ENCODE measurements at places on chromosomes 2 and 18.

GRCh38 chr2:128279009-128279408, 39.7 kb downstream of the HS6ST1 start:
- DNase-seq, result no peak

- no peak for DNase-seq
These were observed 85.0 kb upstream of the SEC11C start for GRCh38 chr18:59054496-59055287.

DNA sequence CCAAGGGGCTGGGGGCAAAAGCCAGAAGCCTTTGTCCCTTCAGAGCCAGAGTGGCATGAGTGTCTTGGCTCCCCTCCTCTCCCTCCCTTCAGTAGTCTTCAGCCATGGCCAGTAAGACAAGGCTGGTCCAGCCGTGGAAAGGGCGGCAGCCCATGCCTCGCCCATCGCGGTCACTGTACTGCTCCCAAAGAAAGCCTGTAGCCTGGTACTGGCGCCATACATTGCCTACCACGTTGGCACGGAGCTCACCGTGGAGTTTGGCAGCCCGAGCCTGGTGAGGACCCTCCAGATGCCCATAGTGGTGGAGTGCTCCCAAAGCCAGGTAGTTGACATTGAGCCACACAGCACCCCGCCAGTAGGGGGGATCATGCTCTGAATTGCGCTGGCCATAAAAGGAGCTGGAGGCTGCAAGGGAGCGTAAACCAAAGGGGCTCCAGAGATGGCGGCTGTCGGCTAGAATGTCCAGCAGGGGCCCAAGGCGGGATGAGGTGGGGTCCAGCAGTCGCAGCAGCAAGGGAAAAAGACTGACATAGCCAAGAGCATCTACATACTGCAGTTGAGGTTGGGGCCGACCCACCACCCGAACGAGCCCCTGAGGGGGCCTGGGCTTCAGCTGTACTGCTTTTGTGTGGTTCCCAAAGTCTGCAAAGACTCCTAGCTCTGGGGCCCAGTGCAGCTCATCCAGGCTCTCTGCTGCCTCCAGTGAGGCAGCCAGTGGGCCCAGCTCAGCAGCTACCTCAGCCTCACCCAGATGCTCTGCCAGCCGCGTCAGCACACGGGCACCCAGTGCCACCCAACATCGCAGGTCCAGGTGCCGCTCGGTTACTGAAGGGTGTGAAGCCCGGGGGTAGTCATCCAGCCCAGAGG, 3.2 kb downstream of the WBP1 start:
- DNase-seq, result no peak

- DNase-seq, result no peak
These were observed 428 bp downstream of the TCF4 start for GRCh38 chr18:55587418-55588110.

- DNase-seq, result no peak
These were observed 22.0 kb upstream of the KCNF1 start for GRCh38 chr2:10889651-10890215.

GRCh38 chr2:106272216-106272807, 78.2 kb upstream of the UXS1 start:
- no peak for DNase-seq

DNA sequence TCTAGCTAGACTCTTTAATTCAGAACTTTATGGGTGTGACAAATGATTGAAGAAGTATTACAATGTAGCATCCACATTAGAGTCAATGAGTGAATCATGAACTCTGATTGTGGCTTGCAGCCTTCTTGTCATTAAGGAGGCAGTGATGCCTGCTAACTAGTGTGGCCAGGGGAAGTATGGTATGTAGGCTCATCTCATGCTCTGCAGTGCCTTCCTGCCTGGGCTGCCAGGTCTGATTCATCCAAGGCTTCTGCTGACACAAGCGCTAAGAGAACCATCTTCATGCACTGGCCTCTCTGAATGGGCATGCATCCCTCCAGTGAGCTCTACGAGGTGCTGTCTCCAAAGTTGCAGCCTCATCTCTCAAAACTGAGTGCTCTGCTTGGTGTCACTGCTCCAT, 144.3 kb downstream of the MTCL1 start:
- DNase-seq, result no peak

DNA sequence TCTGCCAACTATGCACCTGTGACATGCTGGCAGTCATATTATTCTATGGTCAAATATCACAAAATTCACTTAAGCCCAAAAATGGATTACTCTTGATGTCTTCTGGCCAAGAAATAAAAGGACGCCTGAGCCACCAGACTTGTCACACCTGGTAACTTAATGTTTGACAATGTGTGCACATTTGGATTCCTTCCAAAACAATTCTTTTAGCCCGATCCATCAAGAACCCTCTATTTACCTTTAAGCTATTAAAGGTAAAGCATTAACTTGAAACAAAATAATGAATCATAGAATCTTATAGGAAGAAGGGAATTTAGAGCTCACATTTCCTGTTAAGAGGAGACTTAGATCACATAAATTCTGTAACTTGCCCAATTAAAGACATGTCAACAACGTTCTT, 46.5 kb upstream of the NFU1 start:
- DNase-seq, result no peak

DNA sequence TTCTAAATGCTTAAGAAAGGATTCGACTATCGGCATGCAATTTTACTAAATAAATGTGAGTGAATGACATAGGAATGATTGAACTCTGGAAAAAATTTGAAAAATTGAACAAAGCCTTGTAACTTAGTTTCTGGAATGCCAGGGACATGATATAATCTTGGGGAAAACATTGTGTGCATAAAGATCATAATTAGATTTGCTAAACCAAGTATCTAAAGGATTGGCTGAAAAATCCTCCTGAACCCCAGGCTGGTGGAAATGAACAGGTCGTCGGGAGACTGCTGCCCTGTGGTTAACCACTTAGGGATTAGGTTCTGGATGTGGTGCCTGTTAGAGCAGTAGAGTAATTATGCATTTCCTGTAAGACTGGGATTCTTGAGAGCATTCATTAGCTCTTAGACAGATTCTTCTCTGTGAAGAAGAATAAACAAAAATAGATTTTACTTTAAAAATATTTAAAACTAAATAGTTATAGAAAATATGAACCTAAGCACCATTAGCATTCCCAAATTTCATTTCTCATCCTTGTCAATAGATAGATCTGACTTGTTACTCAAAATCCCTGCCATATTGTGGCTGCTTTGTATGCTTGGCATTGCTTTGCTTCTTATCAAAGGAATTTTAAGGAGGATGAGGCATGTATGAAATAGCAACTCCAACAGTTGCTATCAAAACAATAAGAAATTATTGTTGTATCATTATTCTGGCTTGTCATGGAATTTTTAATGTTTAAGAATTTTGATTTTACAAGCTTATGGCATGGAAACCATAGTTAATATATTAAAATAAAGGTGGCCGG, 55.9 kb downstream of the LYPD6B start:
- no peak for DNase-seq

DNA sequence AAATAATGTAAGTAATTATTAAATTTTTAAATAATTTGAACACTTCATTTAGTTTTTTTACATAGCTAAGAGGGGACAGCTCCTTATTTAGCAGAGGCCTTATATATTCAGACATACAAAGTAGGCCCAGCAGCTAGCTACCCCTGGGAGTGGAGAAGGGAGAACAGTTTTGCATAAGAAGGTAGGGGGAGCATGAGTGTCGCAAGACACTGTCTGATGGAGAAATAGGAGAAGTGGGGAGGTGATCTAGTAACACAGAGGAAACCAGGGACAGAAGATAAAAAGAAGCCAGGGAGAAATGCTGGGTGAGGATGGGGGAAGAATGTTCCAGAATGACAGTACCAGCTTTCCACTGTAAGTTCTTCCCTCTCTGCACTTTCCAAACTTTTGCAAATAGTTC, 16.0 kb upstream of the RGPD4 start:
- DNase-seq, result no peak

GRCh38 chr2:99442837-99443236, 47.0 kb downstream of the REV1 start:
- DNase-seq, result no peak

GRCh38 chr18:31042406-31043181, at the start of gene DSC3:
Gene DSC3 (minus strand): TSS chr18:31042742. CDS start chr18:31042660, 82 bp downstream.
- no peak for DNase-seq

GRCh38 chr2:159035790-159036411, 67.5 kb downstream of the TANC1 start:
- DNase-seq, result no peak

DNA sequence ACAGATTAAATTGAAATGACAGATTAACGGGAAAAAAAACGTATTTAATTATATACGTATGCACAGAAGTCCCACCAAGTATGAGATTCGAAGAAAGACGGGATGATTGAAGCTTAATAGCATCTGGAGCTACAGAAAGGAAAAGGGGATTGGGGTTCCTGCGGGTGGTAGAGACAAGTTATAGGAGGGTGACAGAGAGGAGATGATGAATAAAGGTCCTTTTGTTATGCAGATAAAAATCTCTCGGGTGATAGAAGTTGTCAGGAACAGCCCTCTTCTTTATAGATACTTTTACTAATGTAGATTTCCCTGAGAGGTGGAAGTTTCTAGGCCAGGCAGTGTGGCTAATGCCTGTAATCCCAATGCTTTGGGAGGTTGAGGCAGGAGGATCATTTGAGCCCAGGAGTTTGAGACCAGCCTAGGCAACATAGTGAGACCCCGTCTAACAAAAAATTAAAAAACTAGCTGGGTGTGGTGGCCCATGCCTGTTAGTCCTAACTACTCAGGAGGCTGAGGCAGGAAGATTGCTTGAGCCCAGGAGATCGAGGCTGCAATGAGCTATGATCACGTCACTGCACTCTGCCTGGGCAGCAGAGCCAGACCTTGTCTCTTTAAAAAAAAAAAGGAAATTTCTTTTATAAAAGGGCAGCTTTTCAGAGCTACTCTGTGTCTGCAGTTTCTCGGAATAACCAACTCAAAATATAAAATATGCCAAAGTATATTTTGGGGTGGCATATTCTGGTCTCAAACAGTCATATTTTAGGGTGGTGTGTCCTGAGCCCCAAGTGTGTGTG, 113.0 kb downstream of the STPG4 start:
- no peak for DNase-seq

GRCh38 chr18:36451454-36452251, 154.1 kb downstream of the FHOD3 start:
- DNase-seq, result no peak

- no peak for DNase-seq
These were observed at the start of gene M1AP for GRCh38 chr2:74648009-74648443. Gene M1AP (minus strand): TSS chr2:74648330. CDS start chr2:74640275, 8,055 bp downstream.

GRCh38 chr2:132876745-132877391, 206.9 kb upstream of the LYPD1 start:
- no peak for DNase-seq

- no peak for DNase-seq
These were observed 101.9 kb downstream of the FOXI3 start for GRCh38 chr2:88350331-88351248.

DNA sequence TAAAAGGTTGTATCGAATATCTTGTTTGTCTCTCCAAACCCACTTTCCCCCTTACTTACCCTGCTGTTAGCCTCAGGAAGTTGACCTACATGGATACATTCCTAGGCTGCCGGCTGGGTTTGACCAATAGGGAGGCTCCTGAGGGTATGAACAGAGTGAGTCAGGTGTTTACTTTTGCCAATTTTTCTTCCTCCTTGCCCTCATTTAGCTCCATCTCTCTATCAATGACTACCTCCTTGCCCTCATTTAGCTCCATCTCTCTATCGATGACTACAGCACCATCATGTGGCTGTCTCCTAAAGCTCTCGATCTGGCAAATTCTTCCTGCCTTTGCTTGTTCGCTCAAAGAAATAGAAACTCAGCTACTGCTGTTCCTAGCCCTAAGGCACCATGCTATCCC, 571.9 kb upstream of the CRIM1 start:
- DNase-seq, result no peak

DNA sequence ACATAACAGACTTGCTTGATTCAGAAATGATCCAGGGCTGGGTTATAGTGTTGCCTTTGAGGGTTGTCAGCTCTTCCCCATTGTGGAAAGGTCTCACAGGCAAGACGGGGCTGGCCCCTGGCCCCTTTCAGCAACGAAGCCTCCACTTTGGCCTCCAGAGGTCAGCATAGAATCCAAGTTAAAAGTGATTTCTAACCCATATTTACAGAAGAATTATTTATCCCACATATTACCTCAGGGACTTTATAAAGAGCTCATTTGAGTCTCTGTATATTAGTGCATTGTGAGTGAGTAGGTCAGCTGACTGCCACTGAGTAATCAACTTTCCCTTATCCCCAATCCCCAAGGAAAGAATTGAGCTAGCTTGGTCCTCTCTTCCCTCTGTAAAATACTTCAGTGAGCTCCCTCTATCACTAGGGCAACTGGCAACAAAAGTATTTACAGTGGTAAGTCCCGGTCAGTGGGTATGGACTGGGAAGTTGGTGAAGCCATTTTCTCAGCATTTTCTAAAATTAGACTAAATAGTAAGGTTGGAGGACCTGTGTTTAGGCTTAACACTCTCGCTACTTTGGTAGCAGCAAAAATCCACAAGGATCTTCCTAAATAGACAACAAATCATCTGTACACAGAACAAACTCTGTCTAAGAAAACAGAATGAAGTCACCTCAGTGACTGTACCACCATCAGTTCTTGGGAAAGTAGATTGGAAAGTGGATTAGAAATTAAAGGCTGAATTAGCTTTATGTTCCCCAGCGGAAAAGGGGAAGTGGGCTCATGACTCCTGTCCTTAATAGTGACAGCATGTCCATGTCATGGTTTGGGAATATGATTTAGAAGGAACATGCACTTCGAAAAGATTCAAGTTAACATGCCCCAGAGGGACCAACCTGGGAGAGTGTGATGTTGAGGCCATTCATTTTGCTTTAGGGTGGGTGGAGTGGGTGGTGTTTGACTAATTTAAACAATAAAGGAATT, 171.0 kb upstream of the SIX3 start:
- no peak for DNase-seq

DNA sequence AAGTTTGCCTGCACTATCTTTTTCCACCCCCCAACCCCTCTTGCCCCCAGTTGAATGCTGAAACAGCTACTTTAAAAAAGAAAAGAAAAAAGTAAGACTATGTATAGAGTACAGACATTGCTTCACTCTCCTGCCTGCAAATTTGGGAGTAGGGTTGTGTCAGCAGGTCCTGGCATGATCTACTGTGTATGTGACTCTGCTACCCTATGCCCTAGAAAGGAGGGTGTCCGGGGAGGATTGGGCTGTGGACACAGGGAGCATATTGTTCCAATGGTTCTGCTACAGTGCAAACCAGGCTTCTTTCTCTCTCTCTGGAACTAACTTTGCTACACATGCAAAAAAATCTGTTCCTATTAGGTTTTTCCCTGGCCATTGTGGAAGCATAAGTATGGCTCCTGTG, 9.9 kb upstream of the ZEB2 start:
- DNase-seq, result no peak

GRCh38 chr2:200054681-200055468, 99.5 kb downstream of the MAIP1 start:
- no peak for DNase-seq

- DNase-seq, result no peak
These were observed 13.8 kb downstream of the CLK1 start for GRCh38 chr2:200850512-200851256.

DNA sequence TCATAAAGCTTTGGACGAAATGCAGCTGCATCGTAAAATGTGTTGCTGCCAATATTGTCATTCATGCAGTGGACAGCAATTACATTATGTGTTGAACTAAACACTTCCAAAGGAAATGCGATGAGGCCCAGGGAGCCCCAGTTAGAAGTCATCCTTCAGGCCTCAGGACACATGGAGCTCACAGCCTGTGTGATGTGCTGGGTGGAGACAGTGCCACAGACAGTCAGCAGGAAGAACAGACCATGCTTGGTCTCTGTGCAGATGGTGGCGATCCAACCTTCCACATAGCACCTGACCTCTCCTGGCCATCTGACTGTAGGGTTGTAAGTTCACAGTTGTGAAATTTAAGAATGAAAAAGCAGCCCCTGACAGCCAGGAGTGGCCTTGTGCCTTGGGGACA, 118.3 kb upstream of the ALKAL2 start:
- DNase-seq, result no peak
